ENCODE measurements at places on chromosomes 11 and 22.

GRCh38 chr11:134916421-134917213 lies 504.6 kb upstream of the B3GAT1 start:
- H3K4me3 ChIP-seq: no peak overlapping the region
- H3K36me3 ChIP-seq: no peaks in the 10 kb centered on the region
- no peaks in the 10 kb centered on the region for H3K4me1 ChIP-seq
- H3K27me3 ChIP-seq: no peaks in the 10 kb centered on the region
- no peak overlapping the region for H3K27ac ChIP-seq

DNA sequence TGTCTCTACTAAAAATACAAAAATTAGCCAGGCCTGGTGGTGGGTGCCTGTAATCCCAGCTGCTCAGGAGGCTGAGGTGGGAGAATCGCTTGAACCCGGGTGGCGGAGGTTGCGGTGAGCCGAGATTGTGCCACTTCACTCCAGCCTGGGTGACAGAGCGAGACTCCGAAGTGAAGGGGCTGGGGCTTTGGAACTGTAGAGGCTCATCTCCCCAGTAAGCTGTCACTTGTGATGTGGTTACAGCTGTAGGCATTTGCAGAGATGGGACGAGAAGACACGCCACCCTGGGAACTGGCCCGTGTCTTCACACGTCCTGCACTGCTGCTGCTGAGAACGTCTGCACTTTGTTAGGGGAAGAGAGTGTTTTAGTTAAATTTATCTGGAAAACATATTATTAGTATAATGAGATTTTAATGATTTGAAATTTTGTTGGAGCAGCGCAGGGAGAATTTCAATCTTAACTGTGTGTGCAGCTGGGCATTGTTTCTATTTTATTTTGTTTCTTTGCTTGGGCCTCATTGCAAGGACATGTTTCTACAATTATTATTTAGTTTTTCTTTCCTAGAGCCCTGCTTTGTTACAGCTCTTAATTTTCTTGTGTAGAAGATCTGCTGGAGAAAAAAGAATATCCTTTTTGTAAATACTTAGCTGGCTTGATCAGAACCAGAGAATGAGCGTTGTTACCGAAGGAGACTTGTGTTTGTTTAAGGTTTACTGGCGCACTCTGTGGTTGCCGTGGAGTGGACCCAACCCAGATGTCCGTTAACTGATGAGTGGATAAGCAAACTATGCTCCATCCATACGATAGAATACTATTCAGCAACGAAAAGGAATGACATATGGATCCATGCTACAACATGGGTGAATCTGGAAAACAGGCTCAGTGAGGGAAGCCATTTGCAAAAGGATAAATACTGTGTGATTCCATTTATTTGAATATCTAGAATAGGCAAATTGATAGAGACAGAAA lies 18.4 kb downstream of the PARVB start:
- H3K27me3 ChIP-seq: no peaks in the 10 kb centered on the region
- H3K4me1 ChIP-seq: peaks cover 9% of the 10 kb centered on the region
- H3K27ac ChIP-seq: peak overlapping the region; percentile 35
- no peak overlapping the region for H3K4me3 ChIP-seq
- H3K36me3 ChIP-seq: no peaks in the 10 kb centered on the region

- H3K36me3 ChIP-seq: no peaks in the 10 kb centered on the region
- no peak overlapping the region for H3K27ac ChIP-seq
- no peaks in the 10 kb centered on the region for H3K4me1 ChIP-seq
- H3K27me3 ChIP-seq: no peaks in the 10 kb centered on the region
- H3K4me3 ChIP-seq: no peak overlapping the region
Observed at GRCh38 chr11:19294444-19294843, 53.7 kb upstream of the E2F8 start.

DNA sequence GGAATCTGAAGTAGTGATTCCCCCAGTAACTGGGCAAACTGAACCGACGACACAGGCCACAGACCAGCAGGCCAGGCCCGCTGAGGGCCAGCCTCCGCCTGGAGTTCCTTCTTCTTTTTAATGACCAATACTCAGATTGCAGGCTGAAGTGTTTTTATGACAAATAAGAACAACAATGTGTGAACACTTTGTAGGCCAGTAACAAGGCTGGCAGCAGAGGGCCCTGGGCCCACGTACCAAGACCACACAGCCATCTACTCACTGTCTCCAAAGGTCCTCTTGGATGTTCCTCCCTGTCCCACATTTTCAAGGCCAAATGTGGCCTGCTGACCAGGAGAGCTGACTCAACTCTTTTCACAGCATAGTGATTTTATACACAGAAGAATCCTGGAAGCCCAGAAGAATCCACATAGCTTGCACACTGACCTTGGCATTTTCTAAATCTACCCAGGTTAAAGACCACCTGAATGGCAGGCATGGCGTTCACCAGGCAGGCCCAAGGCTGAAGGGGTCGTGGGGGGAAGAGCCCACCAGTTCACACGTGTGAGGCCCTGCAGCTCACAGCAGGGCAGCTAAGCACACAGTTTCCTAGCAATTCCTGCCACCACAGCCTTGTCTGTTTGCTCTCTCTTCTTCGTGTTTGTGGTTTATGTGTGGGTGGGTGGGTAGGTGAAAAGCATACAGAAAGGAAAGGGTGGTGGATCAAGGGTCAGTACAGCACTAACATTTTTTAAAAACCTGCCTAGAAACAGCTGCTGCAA lies 13.3 kb downstream of the SMCO4 start:
- no peak overlapping the region for H3K4me3 ChIP-seq
- H3K27me3 ChIP-seq: no peaks in the 10 kb centered on the region
- peak overlapping the region; percentile 84 for H3K27ac ChIP-seq
- no peak for DNase-seq

DNA sequence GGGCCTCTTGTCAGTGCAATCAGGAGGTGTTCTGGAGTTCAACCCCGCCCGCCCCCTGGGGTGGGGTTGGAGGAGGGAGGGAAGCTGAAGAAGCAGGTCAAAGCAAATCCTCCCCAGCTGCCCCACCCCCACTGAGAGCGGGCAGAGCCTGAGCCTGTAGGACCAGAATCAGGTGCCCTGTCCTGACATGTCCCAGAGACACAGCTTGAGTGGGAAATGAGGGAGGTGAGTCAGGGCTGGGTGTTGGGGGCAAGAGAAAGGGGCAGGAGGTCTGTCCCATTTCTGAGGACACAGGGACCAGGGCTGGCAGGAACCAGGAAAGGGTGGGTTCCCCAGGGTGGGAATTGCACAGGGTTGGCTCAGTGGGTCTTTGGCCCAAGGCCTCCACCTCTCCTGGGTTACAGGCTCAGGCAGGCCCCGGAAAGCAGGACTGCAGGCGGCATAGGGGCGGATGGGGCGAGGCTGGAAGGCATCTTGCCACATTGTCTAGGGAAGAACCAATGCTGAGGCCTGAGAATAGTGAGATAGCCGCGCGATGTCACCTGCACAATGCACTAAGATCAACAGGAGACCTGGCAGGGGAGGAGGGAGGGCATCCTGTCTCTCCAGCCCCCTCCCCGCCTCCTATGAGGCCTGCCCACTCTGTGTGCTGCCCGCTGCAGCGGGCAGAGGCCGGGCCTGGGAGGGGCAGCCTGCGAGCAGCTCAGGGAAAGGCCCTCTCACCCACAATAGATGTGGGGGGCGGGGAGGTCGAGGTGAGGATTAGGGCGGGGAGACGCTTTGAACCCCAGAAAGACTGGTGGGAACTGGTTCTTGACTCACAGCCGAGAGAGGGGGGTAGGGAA lies 32.4 kb downstream of the NECTIN1 start:
- H3K27ac ChIP-seq: peak overlapping the region; percentile 94
- H3K4me3 ChIP-seq: no peak overlapping the region
- DNase-seq: no peak

Measured in esophagus squamous epithelium (tissue), 5 donors.